ENCODE measurements at places on chromosomes 5 and 9.

DNA sequence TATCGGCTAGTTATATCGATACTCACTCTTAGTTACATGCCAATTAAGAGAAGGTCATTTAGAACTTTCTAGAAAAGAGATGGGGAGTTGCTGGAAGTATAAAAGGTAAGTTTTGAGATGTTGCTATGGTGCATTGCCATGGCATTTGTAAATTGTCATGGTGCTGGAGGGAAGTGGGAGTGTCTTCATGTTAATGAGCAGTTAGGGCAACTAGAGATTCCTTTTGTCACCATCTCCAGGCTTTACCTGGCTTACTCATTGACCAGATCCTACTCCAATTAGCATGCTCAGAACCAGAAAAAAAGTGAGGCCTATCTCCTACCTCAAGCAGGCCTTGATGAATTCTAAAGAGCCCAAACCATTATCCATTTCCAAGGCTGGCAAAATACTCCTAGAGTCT lies 82.8 kb downstream of the PRR16 start:
- DNase-seq, result no peak

- no peak for DNase-seq
Observed at GRCh38 chr9:113228130-113228665, 6.9 kb downstream of the SLC31A1 start.

GRCh38 chr5:75622564-75622963 lies 11.3 kb downstream of the ANKDD1B start:
- no peak for DNase-seq

DNA sequence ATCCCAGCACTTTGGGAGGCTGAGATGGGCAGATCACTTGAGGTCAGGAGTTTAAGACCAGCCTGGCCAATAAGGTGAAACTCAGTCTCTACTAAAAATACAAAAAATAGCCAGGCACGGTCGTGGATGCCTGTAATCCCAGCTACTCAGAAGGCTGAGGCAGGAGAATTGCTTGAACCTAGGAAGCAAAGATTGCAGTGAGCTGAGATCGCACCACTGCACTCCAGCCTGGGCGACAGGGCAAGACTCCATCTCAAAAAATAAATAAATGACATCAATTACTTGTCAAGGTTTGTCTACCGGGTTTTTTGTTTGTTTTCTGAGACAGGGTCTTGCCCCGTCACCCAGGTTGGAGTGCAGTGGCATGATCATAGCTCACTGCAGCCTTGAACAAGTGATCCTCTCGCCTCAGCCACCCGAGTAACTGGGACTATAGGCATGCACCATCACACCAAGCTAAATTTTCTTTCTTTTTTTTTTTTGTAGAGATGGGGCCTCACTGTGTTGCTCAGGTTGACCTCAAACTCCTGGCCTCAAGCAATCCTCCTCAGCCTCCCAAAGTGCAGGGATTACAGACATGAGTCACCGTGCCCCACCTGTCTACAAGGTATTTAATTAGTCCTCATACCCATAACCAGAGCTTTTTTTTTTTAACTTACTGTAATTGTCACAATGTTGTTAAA lies 64.9 kb downstream of the SUSD1 start:
- no peak for DNase-seq

GRCh38 chr5:146005264-146005663 lies 68.9 kb downstream of the SH3RF2 start:
- no peak for DNase-seq

GRCh38 chr9:20570756-20571155 lies 51.5 kb downstream of the MLLT3 start:
- DNase-seq, result no peak

DNA sequence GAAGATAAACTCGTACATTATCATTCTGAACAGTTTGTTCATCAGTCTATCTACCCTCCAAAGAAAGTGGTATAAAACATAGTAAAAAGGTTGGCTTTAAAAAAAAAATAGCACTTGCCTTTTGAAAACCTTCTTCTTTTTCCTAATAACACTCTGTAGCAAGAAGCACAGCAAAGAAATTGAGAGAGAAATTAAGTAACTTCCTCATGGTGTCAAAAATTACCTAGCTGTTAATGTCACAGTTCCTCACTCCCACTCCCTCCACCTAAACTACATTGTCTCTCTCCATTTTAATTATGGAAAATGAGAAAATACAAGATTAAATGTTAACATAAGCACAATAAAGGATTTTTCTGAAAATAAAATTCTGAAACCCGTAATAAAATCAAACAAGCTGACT lies 72.2 kb downstream of the CERT1 start:
- no peak for DNase-seq

DNA sequence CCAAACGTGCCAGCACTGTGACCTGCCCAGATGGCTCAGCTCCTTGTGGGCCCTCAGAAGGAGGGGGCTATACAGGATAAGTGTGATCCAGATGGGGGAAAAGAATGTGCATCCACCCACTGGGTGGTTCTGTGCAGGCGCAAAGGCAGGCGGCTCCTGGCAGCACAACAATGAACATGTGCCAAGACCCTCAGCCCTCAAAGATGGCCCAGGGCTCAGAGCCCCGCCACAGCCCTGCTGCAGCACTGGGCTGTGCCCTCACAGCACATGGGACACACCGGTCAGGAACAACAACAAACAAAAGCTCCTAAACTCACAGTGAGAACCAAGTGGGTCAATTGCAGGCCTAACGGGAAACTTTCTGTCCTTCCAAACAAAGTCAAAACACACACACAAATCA lies 4.7 kb downstream of the SEMA4D start:
- DNase-seq, result no peak

DNA sequence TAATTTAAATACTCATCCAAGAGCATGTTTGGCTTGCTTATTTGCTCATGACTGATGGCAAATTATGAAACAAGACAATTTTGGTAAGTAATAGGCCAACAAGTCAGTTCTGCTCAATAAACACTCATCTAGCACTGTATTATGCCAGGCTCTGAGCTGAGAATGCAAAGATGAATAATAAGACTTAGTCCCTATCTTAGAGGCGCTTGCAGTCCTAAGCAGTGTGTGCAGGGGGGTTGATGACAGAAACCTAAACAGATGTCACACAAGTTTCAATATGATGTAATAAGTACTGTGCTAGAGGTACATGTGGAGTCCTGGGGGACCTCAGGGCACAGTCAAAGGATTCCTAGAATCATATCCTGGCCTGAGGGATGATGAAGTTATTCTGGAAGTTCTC lies 287.6 kb upstream of the ADRA1B start:
- DNase-seq, result no peak

GRCh38 chr5:61020415-61020814 lies 75.4 kb downstream of the NDUFAF2 start:
- no peak for DNase-seq

DNA sequence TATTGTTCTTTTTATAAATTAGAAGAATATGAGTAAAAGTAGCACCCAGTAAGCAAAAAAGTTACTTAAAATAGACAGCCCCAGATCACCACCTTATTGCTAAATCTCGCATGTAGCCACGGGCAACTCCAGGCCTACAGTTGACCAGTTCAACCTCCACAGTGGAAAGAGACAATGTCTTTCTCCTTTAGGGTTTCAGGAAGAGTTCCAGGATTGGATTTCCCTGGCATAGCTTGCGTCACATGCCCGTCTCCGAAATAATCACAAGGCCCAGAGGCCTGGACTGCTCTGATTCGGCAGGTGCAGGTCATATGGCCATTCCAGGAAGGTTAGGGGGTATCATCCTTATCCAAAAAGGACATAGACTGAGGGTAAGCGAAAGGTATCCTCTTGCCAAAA lies 9.9 kb upstream of the PFDN1 start:
- DNase-seq, result no peak

- peak; percentile 71 for DNase-seq
Observed at GRCh38 chr5:149228618-149229297, 42.9 kb upstream of the AFAP1L1 start.

DNA sequence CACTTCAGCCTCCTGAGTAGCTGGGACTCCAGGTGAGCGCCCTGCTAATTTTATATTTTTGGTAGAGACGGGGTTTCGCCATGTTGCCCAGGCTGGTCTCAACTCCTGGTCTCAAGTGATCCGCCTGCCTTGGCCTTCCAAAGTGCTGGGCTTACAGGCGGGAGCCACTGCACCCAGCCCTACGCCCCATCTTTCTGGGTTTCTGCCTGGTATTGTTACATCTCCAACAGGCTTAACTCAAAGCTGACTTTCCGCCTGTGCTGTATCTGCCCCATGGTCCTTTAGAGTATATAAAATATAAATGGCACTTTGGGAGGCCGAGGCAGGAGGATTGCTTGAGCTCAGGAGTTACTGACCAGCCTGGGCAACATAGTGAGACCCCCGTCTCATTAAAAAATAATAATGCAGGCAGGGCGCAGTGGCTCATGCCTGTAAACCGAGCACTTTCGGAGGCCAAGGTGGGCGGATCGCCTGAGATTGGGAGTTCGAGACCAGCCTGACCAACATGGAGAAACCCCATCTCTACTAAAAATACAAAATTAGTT lies 36.5 kb upstream of the GLDC start:
- DNase-seq, result no peak

- no peak for DNase-seq
Observed at GRCh38 chr5:134092875-134093274, 21.6 kb upstream of the TCF7 start.

- no peak for DNase-seq
Observed at GRCh38 chr5:40799258-40799657, 1.1 kb upstream of the PRKAA1 start.

DNA sequence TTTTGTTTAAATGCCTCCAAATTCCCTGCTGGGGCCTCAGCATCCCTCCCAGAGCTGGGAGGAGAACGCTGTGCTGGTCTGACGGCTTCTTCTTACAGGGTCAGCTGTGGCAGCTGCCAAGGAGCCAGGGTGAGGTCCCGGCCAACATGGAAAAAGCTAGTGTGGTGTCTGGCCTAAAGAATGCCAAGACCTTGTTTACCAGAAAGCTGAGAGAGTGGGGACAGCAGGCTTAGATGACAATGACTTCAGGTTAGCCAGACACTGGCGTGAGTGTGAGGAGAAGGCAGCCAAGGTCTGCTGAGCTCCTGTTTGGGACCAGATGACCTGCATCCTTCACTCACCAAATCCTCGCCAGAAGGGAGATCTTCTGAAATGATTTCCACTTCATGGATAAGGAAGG lies 112.5 kb downstream of the CRB2 start:
- DNase-seq, result no peak

DNA sequence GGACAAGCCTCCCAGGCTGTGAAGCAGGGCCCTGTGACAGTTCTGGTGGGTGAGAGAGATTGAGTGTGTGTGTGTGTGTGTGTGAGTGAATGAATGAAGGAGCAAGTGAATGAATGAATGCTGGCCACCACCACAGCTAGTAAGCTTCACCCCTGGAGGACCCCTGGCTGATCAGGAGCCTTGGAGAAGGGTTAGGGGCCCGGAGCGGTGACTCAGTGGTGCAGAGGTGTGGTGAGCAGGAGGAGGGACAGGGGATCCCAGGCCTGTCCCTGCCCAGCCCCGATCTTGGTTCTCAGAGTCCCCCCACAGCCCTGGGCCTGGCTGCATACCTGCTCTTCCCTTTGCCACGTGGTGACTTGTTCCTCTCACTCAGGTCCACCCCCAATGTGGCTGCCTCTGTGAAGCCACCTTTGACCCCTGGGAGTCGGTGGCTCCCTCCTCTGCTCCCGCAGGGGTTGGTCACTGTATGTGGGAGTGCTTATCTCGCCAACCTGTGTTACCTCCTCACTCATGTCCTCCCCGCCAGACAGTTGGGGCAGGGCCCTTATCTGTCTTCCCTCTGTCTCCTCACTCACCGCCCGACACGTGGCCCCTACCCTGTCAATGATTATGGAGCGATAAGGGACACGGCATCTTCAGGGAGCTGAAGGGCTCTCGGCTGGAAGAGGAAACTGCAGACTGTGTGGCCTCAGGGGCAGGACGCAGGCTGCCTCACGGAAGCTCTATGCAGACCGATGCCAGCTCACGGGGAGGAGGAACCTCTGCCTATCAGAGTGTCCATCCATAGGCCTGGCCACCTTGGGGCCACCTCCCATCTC lies 99.9 kb upstream of the PITX1 start:
- DNase-seq, result no peak

DNA sequence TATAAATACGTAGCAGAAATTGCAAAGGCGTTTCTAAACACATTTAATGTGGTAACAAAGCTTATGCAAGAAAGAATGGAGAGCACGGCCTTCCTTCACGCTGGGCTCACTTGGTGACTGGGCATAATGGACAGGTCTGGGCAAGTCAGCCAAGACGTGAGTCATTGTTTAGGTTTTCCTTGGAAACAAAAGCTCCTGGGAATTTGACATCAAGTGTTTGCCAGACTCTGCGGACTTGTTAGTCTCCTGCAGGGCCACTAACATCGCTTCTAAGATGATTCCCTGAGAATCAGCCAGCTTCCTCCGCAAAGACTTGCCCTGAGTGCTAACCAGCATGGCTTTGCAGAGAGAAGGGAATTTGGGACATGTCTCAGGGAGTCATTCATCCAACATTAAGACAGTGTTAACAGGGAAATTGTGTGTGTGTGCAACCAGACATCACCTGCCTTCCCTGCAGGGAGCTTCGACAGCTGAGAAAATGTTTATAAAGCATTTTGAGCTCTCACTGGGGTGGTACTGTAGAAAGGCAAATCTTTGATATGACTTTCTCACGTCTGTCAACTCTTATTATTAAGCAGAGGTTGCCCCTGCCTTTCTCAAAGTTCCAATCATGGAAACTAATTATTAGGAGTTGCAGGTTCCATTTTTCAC lies 182.5 kb downstream of the NTRK2 start:
- DNase-seq, result peak; percentile 59

DNA sequence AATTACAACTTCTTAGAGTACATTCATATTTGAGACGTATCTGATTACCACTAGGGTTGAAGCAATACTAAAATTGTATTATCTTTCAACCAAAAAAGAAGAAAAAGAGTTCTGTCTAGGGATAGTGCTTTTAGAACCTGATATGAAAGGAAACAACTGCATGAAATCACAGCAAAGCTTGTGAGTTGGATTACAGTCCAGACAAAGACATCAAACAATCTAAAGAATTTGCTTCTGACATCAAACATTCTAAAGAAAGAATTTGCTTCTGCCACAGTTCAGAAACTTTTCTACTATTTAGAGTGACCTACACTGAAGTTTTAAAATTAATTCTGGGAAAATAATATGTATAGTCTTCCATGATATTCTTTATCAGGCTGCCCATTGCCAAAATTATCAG lies 1141.1 kb upstream of the ACO1 start:
- no peak for DNase-seq

- no peak for DNase-seq
Observed at GRCh38 chr5:15383469-15383868, 116.5 kb upstream of the FBXL7 start.

DNA sequence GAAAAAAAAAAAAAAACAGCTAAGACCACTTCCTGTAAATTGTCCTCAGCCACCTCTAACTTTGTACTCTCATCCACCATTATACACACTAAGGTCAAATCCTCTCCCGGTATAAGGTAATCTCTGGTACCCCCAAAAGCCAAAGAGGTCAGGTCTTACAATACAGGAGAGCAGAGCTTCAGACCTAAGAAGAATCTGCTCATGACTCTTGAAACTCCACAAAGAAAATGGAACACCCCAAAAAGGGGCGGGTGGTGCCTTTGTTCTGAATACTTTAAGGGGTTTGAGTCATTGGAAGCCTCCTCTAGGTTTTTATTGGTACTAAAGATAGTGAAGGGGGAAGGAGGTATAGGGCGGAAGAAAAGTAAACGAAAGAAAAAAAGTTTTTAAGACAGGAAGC lies 69.8 kb downstream of the COL15A1 start:
- DNase-seq, result no peak

Measured in muscle of back (tissue), 13 donors.